ENCODE measurements at places on chromosomes 2 and 18. TPM values are rescaled to one million over a fixed set of nuclear protein-coding genes. Genes with fewer than 3 reads are reported as not detected.

- DNase-seq: no peak
Measured at GRCh38 chr18:45403341-45404049, 211.8 kb upstream of the SLC14A2 start.

DNA sequence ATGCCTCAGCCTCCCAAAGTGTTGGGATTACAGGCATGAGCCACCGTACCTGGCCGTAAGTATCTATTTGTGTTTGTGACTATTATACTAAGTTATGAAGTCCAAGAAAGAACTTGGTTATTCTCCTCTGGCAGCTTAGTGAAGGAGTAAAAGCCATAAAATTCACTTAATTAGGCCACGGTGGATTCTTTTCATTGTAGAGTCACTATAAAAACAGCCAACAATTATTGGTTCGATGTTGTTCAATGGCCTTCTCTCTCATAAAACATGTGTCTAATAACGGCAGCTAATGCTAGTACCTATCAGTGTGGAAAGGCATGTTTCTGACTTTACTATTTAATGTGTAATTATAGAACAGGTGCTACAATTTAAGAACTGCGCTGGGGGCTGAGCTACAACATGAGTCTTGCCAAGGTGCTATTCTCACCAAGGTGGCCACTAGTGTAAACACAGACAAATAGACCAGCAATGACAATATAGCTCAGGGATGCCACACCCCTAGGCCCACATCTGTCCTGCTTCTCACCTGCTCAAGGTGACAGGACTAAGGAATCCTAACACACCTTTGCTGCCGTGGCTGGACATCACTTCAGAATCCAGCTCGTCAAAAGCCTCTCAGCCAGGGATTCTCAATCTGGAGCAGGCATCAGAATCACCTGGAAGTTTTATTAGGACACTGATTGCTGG is 17.2 kb downstream of the ATP8B1 start:
- no peak for DNase-seq

DNA sequence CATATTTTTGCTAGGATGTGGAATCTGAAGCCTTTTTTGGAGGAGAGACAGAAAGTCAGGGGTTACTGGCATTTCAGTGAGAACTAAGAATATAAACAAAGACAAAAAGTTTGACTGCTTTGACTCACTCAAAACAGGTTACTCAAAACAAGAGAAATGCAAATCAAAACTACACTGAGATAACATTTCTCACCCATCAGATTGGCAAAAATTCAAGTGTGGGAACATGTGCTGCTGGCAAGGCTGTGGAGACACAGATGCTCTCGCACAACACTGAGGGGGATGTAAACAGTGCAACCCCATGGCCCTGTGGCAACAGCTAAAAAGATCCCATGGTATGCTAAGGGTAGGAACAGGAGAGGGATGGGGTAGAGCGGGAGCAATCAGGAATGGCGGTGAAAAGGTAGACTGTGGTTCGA is 86.6 kb downstream of the DTNB start:
- peak; percentile 13 for DNase-seq

DNA sequence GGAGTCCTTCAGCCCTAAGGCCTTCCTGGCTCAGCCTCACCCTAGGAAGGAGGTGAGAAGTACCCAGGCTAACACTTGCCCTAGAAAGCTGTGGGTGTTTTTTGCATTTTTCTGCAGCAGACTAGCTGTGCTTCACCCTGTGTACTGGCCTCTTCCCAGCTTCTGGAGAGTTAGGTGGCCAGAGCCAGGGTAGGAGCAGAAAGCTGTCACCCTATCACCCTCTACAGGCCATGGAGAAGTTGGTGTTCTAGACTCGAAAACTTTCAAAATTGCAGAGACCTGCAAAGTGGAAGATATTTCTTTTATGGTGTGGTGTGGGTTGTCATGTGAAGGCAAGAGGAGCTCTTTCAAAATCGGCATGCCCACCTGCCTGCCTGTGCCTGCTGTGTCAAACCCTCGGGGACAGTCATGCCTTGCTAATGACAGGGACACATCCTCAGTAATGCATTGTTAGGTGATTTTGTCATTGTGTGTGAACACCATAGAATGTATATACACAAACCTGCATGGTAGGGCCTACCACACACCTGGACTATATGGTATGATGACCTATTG is 29.8 kb downstream of the EHD3 start:
- no peak for DNase-seq

GRCh38 chr2:75560768-75561565 is at the start of gene EVA1A:
TSS of gene EVA1A (minus strand) at chr2:75560939. CDS start at chr2:75518140, 42,799 bp downstream.
- DNase-seq: peak; percentile 61

The C2orf81 gene
- 0.16 TPM for polyA plus RNA-seq

The ANKRD62 gene
- polyA plus RNA-seq: not detected

Data from AG04450 (cell line).